ENCODE measurements at places on chromosomes 3 and 15. TPM values are rescaled to one million over a fixed set of nuclear protein-coding genes. Genes with fewer than 3 reads are reported as not detected.
A peak's percentile ranks its signal among the peaks of the same experiment; 100 is the strongest.

- H3K27ac ChIP-seq: no peak overlapping the region
- no peaks in the 10 kb centered on the region for H3K27me3 ChIP-seq
- H3K36me3 ChIP-seq: no peaks in the 10 kb centered on the region
These were observed 62.4 kb upstream of the NPHP3 start for GRCh38 chr3:132784502-132785025.

GRCh38 chr3:129352045-129352444, 73.4 kb downstream of the HMCES start:
- DNase-seq: no peak
- H3K27me3 ChIP-seq: no peaks in the 10 kb centered on the region
- H3K36me3 ChIP-seq: no peaks in the 10 kb centered on the region
- no peaks in the 10 kb centered on the region for H3K4me1 ChIP-seq
- no peak overlapping the region for H3K27ac ChIP-seq
- H3K4me3 ChIP-seq: no peak overlapping the region

DNA sequence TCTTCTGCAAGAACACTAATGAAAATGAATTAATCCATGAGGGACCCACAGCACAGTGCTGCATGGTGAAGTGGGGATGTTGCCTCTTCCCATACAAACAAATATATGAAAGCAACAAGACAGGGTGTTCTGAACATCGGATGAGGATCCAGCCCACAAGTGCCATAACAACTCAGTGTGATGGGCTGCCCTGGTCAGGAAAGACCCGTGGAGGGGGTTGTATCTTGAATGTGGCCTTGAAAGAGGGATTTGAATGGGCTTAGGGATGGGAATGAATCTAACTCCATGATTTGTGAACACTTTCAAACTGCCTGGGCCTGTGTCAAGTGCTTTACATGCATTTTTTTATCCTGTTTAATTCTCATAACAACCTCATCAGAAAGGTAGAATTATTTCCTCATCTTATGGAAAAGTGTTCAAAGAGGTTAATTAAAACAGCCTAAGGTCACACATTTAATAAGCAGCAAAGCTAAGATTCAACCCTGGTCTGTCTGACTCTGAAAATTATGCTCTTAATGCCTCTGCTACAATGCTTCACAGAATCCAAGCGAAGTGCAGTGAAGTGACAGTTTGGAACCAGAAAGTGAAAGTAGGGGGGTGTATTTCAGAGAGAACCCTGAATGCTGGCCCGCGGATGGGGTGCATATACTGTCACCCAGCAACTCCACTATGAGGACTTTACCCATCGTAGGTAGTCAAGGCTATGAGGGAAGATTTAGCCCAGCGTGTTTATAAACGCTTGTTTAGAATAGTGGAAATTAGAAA, 65.6 kb upstream of the HEG1 start:
- no peaks in the 10 kb centered on the region for H3K36me3 ChIP-seq
- DNase-seq: no peak
- no peak overlapping the region for H3K4me3 ChIP-seq
- no peaks in the 10 kb centered on the region for H3K27me3 ChIP-seq
- H3K27ac ChIP-seq: no peak overlapping the region
- peaks cover 14% of the 10 kb centered on the region for H3K4me1 ChIP-seq

GRCh38 chr3:131549340-131549739, 46.6 kb upstream of the MRPL3 start:
- no peaks in the 10 kb centered on the region for H3K36me3 ChIP-seq
- H3K4me1 ChIP-seq: peaks cover 3% of the 10 kb centered on the region
- DNase-seq: peak; percentile 27
- H3K27ac ChIP-seq: no peak overlapping the region
- peaks cover 32% of the 10 kb centered on the region for H3K27me3 ChIP-seq
- H3K4me3 ChIP-seq: no peak overlapping the region

The TATDN2 gene
- total RNA-seq: 21.0 TPM

The PLSCR4 gene
- 4.4 TPM for total RNA-seq

The MTMR10 gene
- total RNA-seq: 13.0 TPM

The PIK3CB gene
- 21.1 TPM for total RNA-seq

The GOLGA8T gene
- total RNA-seq: 0.61 TPM

Measured in MCF 10A (cell line).